ACHN (cell line): ENCODE measurements at places on chromosomes 1 and 21.

DNA sequence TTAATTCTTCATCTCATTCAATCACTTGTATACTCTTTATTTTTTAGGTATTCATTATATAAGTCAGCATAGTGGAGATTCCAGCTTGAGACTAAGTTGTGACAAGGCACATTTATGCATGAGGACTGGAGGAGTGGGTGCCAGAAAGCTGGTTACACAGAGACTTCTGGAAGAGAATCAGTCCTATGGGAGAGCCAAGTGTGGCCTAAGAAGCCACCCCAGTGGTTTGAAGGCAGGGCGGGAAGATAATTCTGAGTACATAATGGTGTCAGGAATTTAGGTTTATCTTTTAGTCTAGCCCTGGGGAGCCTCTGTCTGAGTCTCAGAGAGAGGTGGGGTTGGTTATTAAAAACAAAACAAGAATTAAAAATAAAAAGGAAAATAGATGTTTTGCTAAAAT, 83.0 kb downstream of the SPAG17 start:
- DNase-seq = no peak

GRCh38 chr1:109083923-109084322, 6.6 kb upstream of the TMEM167B start:
- DNase-seq = no peak

- no peak for DNase-seq
These were observed 47.8 kb downstream of the WNT9A start for GRCh38 chr1:227899820-227900449.

GRCh38 chr1:94743862-94744261, 76.3 kb upstream of the SLC44A3 start:
- no peak for DNase-seq

DNA sequence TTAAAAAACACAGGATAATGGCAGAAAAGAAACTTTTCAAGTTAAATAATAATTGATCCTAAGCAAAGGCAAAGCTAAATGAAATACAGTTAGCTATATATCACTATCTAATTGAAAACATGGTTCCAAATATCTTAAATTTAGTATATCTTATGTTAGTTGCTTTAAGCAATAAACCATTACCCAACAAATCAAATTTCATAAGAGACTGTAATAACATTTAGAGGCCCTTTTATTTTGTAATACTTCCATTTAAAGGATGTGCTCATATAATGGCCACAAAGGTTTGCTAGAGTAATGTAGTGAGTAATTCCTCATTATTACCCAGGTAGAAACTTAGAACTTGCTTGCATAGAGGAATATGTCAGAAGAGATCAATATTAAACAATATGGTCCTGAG, 32.3 kb downstream of the RPL5 start:
- no peak for DNase-seq

GRCh38 chr1:80217377-80217986, 1211.0 kb upstream of the ADGRL4 start:
- DNase-seq = peak; percentile 79

DNA sequence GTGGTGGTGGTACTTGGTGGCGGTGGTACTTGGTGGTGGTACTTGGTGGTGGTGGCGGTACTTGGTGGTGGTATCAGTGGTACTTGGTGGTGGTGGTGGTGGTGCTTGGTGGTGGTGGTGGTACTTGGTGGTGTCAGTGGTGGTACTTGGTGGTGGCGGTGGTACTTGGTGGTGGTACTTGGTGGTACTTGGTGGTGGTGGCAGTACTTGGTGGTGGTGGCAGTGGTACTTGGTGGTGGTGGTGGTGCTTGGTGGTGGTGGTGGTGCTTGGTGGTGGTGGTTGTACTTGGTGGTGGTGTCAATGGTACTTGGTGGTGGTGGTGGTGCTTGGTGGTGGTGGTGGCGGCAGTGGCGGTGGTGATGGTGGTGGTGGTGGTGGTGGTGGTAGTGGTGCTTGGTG, 20.2 kb downstream of the COQ8A start:
- DNase-seq = no peak

GRCh38 chr1:26034504-26035202, 11.3 kb downstream of the SLC30A2 start:
- DNase-seq = peak; percentile 15

DNA sequence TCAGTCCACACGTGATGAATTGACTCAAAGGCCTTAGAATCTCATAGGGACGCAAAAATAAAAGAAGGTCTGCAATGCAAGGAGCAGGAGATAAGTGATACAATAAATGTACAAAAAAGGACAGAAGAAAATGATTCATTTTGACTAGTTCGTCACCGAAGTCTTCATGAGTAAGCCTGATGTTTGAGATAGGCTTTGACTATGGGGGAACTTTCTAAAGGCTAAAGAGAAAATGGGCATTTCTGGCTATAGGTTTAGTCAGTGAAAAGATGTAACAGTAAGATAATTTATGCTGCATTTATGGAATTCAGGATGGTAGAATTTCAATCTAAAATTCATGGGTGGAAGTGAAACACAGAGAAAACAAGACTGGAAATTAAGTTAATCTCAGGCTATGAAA, 163.0 kb downstream of the ADGRL4 start:
- no peak for DNase-seq

- DNase-seq = no peak
These were observed 12.9 kb upstream of the DISC1 start for GRCh38 chr1:231613419-231614349.

GRCh38 chr21:32382108-32382644, 10.6 kb downstream of the URB1 start:
- no peak for DNase-seq

DNA sequence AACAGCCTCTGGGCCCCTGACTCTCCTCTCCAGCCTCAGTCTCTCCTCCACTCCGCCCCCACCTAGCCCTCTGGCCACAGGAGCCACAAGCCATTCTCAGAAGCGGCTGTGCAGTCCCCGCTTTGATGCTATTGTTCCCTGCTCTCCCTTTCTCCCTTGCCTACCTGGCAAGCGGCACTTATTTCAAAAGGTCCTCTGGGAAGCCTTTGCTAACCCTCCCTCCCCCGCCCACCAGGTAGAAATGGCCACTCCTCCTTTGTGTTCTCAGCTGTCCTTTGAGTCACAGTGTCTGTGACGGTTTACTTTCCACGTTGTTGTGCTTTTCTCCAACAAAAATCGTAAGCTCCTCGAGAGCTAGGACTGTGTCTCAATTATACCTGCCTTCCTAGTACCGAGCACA, 338.4 kb upstream of the PROX1 start:
- DNase-seq = no peak

- peak; percentile 19 for DNase-seq
These were observed 872 bp downstream of the GPBP1L1 start for GRCh38 chr1:45685308-45686014.

- peak; percentile 47 for DNase-seq
These were observed 787 bp downstream of the PTGFR start for GRCh38 chr1:78491451-78492071.

- DNase-seq = no peak
These were observed 69.9 kb downstream of the ZC3H11B start for GRCh38 chr1:219542828-219543518.

GRCh38 chr1:10764296-10764798, 32.1 kb downstream of the CASZ1 start:
- DNase-seq = no peak

DNA sequence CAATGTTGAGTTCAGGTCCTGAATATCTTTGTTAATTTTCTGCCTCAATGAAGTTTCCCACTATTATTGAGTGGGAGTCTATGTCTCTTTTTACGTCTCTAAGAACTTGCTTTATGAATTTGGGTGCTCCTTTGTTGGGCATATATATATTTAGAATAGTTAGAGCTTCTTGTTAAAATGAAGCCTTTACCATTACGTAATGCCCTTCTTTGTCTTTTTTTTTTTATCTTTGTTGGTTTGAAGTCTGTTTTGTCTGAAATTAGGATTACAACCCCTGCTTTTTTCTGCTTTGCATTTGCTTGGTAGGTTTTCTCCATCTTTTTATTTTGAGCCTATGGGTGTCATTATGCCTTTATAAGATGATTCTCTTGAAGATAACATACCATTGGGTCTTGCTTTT, 10.9 kb downstream of the CLCA4 start:
- DNase-seq = no peak

DNA sequence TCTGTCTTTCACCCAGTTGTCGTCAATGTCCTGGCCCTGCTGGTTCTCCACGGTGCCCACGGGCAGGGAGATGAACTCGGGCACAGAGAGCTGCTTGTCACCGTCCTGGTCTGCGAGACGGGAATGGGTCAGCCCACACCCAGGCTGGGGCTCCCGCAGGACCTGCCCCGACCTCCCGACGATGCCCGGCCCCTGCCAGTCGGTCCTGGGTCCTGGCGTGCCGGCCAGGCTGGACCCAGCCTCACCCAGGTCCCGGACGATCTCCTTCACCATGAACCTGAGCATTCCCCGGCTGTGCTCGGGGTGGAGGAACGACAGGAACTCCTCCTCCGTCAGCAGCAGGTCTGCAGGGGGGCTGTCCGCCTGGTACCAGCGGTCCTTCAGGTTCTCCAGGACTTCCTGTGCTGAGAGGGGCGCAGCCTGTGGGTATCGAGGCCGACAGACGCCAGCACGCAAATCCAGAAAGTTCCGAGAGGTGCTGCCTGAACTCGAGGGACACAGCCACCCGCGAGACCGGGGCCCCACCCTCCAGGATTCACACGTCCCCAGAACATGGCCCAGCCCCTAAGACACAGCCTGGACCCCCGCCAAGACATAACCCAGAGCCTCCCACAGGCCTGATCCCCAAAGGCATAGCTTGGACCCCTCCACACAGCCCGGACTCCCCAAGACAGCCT, 4.7 kb upstream of the TNFRSF4 start:
- DNase-seq = no peak

- DNase-seq = no peak
These were observed 287.5 kb downstream of the SMYD3 start for GRCh38 chr1:246219508-246220030.

DNA sequence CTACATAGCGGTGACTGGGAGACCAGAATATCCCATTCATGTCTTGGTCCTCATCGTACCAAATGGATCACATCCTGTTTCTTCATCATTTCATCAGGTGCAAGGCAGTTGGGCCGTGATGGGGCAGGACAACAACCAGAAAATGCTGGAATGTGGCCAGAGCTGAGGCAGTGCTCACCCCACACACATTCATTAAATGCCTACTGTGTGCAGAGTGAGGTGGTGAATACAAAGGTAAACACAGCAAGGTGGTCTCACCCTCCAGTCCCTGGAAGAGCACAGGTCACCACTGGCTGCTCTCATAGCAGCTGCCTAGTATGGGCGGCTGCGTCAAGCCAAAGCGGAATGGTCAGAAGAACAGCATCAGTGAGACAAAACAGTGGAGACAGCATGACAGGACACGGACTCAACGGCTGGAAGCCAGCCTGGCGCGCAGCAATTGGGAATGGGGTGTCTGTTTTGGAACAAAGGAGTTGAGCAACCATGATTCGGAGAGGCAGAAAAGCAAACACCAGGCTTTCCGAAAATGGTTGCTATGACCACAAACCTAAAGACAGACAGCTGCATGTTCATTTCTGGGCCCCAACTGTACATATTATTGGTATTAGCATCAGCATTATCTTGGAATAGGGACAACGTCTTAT, 5.6 kb upstream of the ADAMTSL4 start:
- DNase-seq = no peak

GRCh38 chr21:34807146-34807880, 138.5 kb downstream of the CLIC6 start:
- peak; percentile 96 for DNase-seq

- DNase-seq = no peak
These were observed 119.2 kb downstream of the PBX1 start for GRCh38 chr1:164678136-164678700.

DNA sequence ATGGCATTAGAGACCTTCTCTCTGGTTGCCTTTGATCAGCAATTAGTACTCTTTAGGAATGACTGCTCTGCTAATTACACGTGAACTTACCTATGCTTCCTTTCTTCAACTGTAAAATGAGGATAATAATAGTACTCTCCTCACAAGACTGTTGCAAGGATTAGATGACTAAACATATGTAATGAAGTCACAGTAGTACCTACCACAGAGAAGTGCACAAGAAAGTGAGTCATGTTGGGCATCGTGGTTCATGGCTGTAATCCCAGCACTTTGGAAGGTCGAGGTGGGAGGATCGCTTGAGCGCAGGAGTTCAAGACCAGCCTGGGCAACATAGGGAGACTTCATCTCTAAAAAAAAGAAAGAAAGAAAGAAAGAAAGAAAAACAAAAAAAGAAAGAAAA, 68.1 kb upstream of the AK4 start:
- peak; percentile 16 for DNase-seq

DNA sequence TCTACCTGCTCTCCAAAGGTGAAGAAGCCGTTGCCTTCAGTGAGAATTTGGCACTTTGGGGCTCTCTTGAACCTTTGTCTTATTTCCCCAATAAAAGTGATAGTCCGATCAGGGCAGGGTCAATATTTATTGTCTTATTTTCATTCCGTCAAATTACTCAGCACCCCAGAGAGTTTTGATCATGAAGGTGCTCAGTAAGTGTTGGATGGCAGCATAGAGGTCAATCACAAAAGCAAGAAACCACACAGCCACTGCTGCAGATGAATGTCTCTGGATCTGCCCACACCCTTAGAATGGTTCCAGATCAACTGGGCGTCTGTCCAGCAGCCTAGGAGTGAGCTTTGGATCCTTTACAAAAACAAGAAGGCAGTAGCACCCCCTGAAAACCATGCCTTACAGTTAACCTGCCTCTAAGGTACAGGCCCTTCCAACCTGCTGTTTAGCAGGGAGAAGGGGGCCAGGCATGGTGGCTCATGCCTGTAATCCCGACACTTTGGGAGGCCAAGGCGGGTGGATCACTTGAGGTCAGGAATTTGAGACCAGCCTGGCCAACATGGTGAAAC, 97.3 kb downstream of the PSMG1 start:
- no peak for DNase-seq

GRCh38 chr1:166272851-166273250, 106.0 kb upstream of the FAM78B start:
- no peak for DNase-seq

GRCh38 chr1:227766015-227766634, 30.9 kb downstream of the SNAP47 start:
- peak; percentile 59 for DNase-seq

DNA sequence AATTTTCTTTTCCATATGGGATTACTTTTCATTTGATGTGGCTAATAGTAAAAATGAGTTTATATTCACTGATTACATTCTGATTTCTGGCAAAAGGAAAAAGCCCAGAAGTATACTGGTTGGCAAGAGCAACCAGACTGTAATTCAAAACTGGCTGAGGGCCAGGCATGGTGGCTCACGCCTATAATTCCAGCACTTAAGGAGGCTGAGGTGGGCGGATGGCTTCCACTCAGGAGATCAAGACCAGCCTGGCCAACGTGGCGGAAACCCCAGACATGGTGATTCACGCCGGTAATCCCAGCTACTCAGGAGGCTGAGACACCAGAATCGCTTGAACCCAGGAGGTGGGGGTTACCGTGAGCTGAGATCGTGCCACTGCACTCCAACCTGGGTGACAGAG, 14.5 kb downstream of the SYT11 start:
- DNase-seq = no peak

DNA sequence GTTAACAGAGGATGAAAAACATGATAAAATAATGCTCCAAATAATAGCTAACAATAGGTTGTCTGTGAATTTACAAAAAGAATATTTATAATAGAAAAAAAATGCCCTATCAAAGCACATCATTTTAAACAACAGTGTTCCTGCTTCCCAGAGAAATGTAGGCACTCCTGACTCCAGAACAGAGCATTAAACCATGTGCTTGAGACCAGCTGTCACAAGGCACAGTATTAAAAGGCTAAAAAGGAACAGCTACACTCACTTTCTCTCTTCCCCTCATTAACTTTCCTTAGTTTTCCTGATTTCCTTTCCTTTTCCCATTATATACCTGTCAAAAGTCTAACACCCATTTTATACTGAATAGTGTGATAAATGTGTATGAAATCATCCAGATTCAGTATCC, 10.9 kb downstream of the VAV3 start:
- DNase-seq = no peak

GRCh38 chr1:188817814-188818213, 1659.8 kb downstream of the BRINP3 start:
- no peak for DNase-seq

- DNase-seq = no peak
These were observed 5.4 kb upstream of the PAFAH2 start for GRCh38 chr1:26003262-26003661.
